Common myeloid progenitor, CD34-positive (primary cell): ENCODE measurements at places on chromosomes 12 and 14.

GRCh38 chr12:8696442-8697090 is 1.2 kb upstream of the RIMKLB start:
- peak; percentile 18 for DNase-seq

GRCh38 chr12:1504304-1504894 is 90.0 kb downstream of the FBXL14 start:
- DNase-seq = peak; percentile 70

- no peak for DNase-seq
Measured at GRCh38 chr12:131389054-131390013, 321.6 kb upstream of the SFSWAP start.

- DNase-seq = no peak
Measured at GRCh38 chr14:54784657-54785056, 118.0 kb downstream of the GCH1 start.

- DNase-seq = peak; percentile 23
Measured at GRCh38 chr14:90302529-90303303, 29.0 kb downstream of the NRDE2 start.

GRCh38 chr12:128286970-128287369 is 20.0 kb downstream of the TMEM132C start:
- DNase-seq = no peak

DNA sequence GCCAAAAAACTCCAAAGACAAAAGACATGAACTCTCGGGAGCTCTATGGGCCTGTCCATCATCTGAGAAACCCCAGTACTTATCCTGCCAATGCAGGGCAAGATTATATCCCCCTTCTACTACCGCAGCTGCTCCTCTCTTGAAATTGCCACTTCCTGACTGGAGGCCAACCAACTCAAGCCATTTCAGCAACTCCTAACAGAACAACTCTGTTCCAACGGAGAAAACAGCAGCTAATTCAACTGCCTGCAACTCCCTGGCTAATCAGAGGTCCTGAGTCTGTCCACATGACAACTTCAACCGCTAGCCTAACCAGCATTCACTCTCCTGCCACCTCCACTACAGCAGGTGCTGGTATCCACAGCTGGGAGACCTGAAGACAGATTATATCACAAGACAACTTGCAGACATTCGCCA is 24.1 kb downstream of the CEP83 start:
- DNase-seq = peak; percentile 84

DNA sequence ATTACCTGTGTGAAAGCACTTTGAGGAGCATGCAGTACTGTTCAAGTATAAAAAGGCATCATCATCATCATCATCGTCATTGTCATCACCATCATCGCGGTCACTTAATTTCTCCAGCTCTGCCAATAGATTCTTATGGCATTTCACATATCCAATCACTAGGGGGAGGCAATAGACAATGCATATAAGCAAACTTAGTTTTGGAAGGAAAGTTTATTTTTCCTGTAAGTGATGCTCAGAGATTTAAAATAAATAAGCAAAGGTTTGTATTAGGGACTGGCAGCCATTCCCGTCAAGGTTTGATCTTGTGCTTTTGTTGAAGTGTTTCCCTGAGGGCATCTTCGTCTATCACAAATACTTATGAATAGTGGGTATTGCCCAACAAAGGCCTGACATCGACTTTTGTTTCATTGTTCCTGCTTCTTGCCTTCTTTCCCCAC is 127.4 kb downstream of the KTN1 start:
- DNase-seq = peak; percentile 66

DNA sequence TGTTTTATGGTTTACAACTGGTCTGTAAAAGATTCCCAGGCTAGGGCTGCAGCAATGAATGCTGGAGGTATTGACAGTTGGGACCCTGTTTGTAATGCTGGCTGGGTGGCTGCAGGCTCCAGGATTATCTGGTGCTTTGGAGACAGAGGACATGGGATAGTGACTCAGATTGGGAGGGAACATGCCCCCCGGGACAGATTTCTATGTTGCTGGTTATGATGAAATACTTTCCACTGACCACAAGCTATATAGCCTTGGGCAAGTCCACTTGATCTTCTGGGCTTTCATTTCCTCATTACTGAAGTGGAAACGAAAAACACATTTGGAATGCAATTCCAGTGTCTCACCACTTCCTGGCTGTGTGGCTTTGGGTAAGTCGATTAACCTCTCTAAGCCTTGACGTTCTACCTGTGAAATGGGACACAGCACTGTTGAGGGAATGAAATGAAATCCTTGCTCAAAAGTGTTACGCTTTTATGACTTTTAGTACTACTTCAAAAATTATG is 6.3 kb upstream of the TPCN1 start:
- DNase-seq = peak; percentile 46

GRCh38 chr14:51546099-51546498 is 105.6 kb upstream of the FRMD6 start:
- no peak for DNase-seq

GRCh38 chr14:65941091-65941490 is 528.6 kb downstream of the FUT8 start:
- DNase-seq = no peak

- peak; percentile 27 for DNase-seq
Measured at GRCh38 chr12:18224745-18225144, 36.6 kb upstream of the PIK3C2G start.
